Cardiac muscle cell (in vitro differentiated cells and primary cell): ENCODE measurements at places on chromosomes 13 and 19. TPM values are rescaled to one million over a fixed set of nuclear protein-coding genes. Genes with fewer than 3 reads are reported as not detected.

The GPC6 gene
- polyA plus RNA-seq: 13.3 and 14.4 TPM in 2 replicates

The SYT3 gene
- 2.1 and 4.3 TPM in 2 replicates for polyA plus RNA-seq

The LSM14A gene
- polyA plus RNA-seq: 88.5 and 133 TPM in 2 replicates

GRCh38 chr19:35284153-35285094 is 2.1 kb downstream of the HAMP start:
- DNase-seq: no peak

GRCh38 chr13:45109102-45109720 is 11.1 kb upstream of the GTF2F2 start:
- DNase-seq: no peak

DNA sequence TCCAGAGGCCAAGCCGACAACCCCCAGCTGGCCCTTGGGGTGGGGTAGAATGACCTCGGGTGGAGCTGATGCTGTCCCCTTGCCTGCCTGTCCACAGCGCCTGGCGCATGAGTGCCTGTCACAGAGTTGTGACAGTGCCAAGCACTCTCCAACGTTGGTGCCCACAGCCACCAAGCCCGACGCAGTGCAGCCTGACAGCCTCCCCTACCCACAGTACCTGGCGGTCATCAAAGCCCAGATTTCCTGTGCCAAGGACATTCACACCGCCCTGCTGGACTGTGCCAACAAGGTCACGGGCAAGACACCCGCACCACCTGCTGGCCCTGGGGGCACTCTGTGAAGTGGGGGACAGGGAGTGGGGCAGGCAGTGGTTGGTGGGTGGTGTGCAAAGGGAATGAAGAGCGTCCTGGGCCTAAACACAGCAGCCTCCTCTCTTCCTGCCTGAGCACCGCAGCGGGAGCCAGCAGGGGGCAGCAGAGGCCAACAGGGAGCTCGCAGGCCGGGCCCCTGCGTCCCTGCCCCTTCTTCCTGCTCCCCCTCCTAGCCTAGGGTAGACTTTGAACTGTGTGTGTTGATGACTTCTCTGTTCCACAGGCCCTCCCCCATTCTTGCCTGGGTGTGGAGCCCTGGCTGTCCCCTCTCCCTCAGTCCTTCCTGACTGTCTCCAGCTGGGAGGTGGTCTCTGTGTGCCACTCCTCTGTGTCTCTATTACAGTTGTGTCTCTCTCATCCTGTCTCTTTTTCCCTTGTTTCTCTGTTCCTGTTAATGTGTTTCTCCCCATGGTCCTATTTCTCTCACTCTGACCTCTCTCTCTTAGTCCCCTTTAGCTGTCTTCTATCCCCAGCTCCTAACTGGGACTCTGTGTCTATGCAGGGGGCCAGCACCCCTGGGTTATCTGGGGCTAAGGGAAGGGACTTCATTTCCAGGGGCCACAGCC is 6.5 kb downstream of the MED29 start:
- peak; percentile 91 for DNase-seq

GRCh38 chr19:10235003-10235402 is 3.9 kb upstream of the S1PR2 start:
- DNase-seq: no peak

DNA sequence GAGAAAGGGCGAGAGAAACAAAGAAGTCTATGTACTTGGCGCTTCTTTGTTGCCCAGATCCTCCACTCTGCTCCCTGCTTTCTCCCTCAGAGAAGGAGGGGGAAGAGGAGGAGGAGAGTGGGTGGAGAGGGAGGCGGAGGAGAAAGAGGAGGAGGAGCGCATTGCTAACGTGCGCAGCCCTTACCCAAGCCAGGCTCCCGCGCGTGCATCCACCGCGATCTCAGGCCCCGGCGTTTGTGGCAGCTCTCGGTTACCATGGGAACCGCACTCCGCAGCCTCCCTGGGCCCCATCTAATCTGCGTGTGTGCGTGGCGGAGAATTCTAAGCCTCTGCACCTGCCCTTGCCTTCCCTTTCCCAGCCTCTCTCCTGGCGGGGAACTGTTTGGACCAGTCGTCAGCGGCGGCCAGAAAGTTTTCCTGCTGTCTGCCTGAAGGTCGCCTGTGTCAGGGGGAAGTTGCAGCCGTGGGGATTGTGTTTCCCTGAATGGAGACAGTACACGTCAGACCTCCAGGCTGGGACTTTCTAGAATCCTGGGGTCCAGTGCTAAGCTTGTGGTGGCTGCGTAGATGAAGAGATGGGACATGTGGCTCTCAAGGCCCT is at the start of gene ERICH6B:
Gene ERICH6B, minus strand, starts transcription at position 239 of the 601 bp plus-strand sequence. CDS start 18,734 bp downstream, outside the sequence.
- DNase-seq: peak; percentile 70

DNA sequence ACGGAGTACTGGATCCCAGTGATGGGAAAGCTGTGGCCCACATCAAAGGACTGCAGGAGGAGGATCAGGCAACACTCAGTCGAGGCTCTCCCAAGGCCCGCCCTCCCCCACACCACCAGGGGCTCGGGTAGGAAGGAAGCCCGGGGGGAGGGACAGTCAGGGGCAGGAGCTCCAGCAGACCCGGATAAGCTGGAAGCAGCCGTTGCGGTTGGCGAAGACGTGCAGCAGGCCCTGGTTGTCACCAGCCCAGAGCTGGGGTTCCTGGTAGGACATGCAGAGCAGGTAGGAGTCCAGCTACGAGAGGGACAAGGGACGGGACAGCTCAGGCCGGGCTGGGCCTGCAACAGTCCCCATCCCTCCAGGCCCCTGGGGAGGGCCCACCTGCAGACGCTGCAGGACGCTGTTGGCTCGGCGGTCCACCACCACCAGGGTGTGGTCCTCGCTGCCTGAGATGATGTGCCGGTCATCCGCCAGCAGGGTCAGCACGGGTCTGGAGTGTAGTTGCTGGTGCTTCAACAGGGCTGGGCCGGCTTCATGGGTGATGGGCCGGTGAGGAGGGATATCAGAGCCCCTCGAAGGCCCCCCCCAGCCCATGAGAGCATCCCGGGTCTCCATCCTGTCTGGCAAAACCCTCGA is 1.9 kb downstream of the GNG14 start:
- no peak for DNase-seq

DNA sequence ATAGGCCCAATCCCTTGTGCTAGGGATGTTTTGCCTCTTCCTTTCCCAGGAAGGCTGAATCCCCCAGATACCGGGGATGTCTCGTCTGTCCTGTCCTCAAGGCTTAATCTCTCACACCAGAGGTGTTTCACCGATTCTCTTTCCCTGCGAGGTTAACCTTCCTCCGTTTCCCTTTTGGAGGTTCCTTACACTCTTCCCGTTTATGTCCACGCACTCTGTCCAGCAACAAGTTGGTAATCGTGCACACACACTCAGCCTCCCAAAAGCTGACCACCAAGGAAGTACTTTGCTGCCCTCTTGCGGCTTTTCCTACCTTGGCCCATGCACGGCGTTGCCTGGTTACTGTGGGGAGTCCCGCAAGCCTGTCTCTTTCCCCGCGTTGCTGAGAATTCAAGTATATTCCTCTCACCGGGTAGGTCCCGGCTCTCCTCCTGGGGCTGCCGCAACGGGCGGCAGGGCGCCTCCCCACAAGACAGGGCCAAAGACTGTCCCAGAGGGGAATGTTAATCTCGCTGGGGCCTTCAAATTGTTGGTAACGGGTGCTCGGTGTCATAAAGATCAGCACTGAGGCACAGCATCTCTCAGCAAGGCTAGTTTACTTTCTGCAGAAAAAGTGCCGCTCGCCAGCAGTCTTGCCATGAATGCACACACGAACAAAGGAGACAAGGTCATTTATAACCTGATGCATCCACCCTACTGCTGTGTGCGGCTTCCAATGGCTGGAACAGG is 36.7 kb upstream of the CD177 start:
- peak; percentile 15 for DNase-seq

DNA sequence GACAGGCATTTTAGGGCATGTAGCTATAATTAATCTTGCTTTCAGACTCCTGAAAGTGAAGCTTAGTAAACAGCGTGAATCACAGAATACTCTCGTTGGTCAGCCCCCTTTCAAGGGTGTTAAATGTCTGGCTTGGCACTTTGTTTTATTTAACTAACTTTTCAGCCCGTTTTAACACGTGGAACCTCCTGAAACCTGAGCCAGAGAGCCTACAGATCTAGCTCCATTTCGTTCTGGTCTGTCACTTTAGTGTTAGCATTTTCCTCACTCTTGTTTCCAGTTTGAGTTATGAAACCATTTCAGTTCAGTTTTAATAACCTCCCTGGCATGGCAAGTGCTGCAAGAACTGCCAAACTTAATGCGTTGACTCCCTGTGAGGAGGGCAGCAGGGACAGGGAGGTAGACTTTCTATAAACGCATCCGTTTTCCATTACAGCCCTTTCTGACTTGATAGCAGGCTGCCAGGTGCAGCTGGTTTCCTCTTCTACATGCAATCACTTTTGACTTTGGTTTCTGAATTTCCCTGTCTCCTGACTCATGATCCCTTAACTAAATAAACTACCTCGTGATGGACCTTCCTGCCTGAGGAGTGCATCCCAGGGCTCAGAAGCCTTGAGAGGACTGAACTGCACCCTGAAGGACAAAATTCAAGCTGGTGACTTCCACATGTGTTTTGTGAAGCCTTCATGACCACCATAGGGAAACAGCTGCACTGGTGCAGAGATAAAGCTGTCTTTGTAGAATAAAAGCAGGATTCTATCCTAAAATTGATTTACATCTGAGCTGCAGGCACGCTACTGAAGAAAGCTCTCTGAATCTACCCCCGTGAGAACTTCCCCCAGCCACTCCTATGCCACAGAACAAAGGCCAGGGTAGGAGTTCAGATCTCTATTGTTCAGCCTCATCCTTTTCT is 192.6 kb downstream of the DLEU7 start:
- DNase-seq: no peak

GRCh38 chr13:74444864-74445479 is 310.8 kb upstream of the KLF12 start:
- no peak for DNase-seq

GRCh38 chr13:85080691-85081090 is 718.5 kb downstream of the SLITRK6 start:
- DNase-seq: no peak

- peak; percentile 84 for DNase-seq
Observed at GRCh38 chr13:39612023-39612637, 9.1 kb upstream of the LHFPL6 start.

DNA sequence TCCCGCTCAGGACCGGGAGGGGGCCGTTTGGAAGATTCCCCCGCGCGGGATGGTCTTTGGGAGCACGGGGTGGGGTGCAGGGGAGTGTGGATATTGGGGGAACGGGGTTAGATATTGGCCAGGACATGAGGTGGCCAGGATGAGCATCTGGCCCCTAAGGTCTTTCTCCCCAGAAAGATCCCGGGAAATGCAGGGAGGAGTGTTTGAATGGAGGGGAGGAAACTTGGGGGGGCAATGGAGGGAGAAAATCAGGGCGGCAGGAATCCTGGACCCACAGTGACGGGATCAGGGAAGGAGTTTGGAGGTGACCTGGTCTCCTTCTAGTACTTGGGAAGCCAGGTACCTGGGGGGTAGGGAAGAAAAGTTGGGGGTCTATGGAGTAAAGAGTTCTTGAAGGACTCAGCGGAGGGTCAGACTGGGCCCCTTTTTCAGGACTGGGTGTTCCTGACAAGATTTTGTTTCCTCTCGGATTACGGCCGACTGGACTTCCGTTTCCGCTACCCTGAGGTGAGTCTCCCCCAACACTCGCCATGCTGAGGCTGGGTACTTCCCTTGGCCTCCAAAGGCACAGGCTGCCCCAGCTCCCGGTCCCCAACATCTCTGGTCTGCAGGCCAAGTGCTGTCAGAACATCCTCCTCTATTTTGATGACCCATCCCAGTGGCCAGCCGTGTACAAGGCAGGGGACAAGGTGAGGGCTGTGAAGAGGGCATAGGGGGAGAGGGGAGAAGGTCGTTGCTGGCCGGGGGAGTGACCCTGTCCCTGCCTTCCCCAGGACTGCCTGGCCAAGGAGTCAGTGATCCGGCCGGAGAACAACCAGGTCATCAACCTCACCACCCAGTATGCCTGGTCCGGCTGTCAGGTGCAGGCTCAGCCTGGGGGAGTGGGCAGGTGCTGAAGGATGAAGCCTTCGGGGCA is 989 bp downstream of the TMEM145 start:
- DNase-seq: no peak

- no peak for DNase-seq
Observed at GRCh38 chr13:108006619-108007018, 208.7 kb downstream of the LIG4 start.
